ENCODE measurements at places on chromosomes 13 and 19.

- DNase-seq: no peak
Measured at GRCh38 chr19:17249887-17250548, 4.3 kb upstream of the NR2F6 start.

GRCh38 chr19:42198676-42199439, 18.6 kb downstream of the DEDD2 start:
- DNase-seq: peak; percentile 32

- peak; percentile 70 for DNase-seq
Measured at GRCh38 chr13:105982219-105982930, 553.1 kb downstream of the EFNB2 start.

- DNase-seq: peak; percentile 47
Measured at GRCh38 chr13:72692884-72693514, 34.4 kb downstream of the MZT1 start.

DNA sequence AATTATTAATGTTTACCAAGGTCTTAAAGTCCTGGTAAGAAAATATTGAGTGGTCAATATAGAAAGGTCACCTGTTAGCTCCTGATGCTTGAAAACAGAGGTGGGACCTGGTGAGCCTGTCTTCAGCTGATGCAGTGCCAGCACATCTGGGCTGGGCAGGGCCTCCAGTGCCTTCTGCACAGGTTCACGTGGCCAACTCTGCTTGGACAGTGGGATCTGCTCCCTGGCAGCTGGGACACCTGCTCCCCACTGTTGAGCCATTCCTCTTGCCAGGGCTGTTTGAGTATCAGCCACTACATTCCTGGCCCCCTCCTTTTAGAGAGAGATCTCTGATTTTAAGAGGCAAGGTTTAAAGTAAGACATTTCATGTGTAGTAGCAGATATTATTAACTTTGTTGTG, 135.0 kb downstream of the TM9SF2 start:
- DNase-seq: no peak

DNA sequence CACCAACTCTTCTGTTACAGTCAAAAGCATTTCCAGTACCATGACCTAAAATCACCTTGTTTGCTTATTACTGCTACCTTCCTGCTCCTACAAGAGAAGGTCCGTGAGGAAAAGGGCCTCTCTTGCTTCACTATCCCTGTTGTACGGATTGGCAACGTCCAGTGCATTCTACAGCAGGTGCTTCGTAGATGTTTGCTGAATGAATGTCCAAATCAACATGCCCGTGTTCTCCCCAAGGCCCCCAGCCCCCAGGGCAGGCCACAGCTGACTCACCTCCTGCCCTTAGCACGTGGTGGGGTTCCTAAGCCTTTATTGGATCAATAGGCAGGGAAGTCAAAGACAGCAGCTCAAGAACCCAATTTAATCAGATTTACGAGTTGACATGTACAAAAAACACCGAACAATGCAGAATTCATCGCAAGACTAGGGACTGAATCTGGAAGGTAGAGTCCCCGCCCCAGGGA, 5.5 kb upstream of the NAPA start:
- no peak for DNase-seq

DNA sequence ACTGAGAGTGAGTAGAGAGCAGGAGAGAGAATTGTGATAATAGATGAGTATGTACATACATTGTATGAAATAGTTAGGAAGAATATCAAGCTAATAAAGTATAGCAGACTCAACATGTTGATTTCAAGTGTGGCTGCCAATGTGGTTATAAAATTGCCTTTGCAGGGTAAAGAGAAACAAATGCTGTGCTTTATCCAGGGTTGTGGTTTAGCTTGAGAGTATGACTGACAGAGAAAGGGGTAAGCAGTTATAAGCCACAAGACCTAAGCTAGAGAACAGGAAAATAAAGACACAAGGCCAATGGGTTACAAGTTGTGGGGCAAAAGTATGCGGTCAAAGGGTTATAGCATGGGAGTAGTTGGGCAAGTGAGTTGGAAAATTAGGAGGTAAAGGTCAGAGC, 1217.5 kb downstream of the DIAPH3 start:
- no peak for DNase-seq

- peak; percentile 83 for DNase-seq
Measured at GRCh38 chr13:94968040-94968756, 255.9 kb upstream of the SOX21 start.

GRCh38 chr19:6047256-6047655, 63.0 kb downstream of the RFX2 start:
- no peak for DNase-seq

DNA sequence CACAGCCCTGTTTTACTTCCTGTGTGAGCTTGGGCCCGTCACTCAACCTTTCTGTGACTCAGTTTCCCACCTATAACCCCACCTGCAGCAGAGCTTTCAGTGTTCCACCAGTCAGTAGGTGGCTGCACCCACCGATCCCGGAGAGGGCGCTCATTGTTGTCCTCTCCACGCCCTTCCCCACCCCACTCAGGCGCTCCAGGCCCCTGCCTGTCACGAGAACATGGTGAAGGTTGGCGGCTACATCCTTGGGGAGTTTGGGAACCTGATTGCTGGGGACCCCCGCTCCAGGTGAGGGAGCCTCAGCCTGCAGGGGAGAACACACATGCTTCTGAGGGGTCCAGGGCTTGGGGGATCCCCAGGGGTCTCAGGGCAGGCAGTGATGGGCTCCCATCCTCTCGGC, 12.3 kb downstream of the FUZ start:
- DNase-seq: no peak

DNA sequence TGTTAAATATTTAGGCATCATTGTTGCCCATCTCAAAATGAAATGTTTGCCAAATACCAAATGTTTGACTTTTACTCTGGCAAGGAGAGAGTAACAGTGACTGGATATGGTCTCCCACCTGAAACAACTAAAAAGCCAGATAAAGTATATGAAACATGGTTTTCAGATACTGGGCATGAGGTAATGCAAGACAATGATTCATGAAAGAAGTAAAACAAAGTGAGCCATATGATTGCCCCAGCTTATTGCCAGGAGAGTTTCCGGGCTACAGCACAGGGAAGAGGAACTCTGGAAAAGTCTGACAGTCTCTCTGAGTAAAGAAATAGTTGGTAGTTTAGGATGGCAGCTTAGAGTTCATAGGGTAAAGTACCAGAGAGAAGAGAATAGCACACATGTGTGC, 354.6 kb downstream of the DNAJC15 start:
- no peak for DNase-seq
